ENCODE measurements at places on chromosomes 12 and 14. TPM values are rescaled to one million over a fixed set of nuclear protein-coding genes. Genes with fewer than 3 reads are reported as not detected.

Gene ACSM4
- not detected for total RNA-seq

Gene SDSL
- total RNA-seq = 41.7 TPM

Gene KRT85
- total RNA-seq = not detected

Gene TMPRSS12
- total RNA-seq = not detected

Gene GYS2
- total RNA-seq = not detected

Gene ASCL1
- total RNA-seq = not detected

Gene DIO2
- total RNA-seq = 3.5 TPM

Gene MEG3
- total RNA-seq = 14.3 TPM

- DNase-seq = peak; percentile 39
Observed at GRCh38 chr12:80412343-80412953, 31.6 kb upstream of the PTPRQ start.

GRCh38 chr14:61662437-61663311 is 32.6 kb upstream of the HIF1A start:
- DNase-seq = peak; percentile 70

- DNase-seq = no peak
Observed at GRCh38 chr12:54983536-54984101, 943 bp downstream of the TESPA1 start.

DNA sequence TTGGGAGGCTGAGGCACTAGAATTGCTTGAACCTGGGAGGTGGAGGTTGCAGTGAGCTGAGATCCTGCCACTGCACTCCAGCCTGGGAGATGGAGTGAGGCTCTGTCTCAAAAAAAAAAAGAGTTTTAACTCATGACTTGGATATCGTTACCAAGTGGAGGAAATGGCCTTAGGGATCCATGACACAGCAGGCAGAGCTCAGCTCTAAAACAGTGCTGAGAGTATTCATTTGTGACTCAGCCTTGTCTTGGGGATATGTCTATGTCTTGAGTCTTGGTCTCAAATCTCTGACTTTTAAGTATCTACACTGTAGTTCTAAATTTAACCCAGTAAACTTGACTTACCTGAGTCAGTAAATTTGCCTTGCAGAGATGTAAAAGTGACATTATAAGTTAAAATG is 8.8 kb upstream of the PEX5 start:
- no peak for DNase-seq
